ENCODE measurements at places on chromosomes 4 and X.

GRCh38 chr4:74549936-74550335 is 105.0 kb downstream of the AREG start:
- DNase-seq = no peak

DNA sequence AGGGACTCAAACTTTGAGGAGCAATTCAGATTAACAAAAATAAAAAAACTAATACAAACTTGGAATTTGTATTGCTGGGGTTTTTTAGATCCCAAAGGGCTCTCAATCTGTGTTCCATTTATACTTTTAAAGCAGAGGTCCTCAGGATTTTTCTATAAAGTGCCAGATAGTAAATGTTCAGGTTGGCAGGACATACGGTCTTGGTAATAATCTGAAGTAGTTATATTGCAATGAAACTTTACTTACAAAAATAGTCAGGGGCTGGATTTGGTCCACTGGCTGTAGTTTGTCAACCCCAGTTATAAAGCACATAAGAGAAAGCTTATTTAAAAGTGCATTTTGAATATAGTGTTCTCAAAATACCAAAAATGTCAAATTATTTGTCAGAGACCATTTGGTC is 164.1 kb upstream of the CTSO start:
- no peak for DNase-seq

DNA sequence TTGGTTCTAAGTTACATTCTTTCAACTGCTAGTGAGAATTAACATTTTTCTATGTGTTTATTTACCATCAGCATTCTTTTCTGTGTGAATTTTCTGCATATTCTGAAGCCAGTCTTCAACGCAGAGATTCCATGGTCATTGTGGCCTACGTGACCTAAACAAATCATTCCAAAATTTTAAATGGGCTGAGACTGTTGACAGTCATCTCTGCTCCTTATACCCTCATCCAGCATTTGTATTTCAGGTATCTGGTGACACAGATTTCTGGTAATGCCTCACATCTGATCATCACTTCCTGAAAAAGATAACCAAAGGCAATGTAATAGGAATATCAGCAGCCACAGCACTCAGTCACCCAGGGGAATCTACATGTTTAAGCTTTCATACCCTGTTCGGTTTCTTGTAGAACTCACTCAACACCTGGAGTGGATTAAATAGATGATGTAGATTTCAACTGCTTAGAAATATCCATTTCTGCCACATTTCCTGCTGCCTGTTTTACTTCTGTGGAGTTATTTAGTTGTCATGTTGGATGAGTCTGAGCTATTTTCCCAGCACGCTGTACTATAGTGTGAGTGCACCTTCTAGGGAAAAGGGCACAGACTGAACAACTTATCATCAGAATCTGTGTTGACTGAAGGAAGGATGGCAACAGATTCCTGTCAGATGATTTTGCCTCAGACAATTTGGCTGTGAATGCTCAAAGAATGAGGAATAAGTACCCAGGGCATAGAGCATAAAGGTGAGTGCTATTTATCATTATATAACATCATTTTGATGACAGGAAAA is 73.0 kb upstream of the HPGD start:
- DNase-seq = no peak

GRCh38 chr4:8920289-8920965 is 48.8 kb upstream of the HMX1 start:
- peak; percentile 45 for DNase-seq

GRCh38 chr4:82415922-82416365 is 14.3 kb downstream of the HNRNPDL start:
- DNase-seq = no peak

- no peak for DNase-seq
Observed at GRCh38 chrX:30957753-30958152, 68.7 kb upstream of the TAB3 start.

DNA sequence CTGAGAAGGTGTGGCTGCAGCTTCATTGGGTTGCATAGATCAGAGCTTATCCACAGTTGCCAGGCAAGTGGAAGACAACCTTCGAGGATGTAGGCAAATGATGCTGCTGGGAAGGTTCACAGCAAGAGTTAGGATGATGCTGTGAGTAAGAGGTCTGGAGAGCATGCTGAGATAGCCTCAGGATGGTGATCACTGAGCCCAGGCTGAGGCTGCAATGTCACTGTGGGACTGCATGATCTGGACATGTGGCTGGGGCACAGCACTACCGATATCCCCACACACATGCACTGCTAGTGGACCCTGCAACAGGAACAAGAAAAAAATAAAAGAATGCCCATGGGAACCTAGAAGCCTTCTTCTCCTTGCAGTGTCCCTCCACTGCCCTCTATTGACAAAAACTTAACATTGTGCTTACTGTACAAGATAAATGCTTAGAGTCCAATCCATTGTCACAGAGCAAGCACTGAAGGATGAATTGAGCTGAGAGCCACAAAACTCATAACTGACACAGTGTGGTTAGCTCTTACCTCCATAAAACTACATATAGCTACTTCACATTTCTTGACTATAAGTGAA is 105.6 kb downstream of the CNKSR2 start:
- DNase-seq = no peak

DNA sequence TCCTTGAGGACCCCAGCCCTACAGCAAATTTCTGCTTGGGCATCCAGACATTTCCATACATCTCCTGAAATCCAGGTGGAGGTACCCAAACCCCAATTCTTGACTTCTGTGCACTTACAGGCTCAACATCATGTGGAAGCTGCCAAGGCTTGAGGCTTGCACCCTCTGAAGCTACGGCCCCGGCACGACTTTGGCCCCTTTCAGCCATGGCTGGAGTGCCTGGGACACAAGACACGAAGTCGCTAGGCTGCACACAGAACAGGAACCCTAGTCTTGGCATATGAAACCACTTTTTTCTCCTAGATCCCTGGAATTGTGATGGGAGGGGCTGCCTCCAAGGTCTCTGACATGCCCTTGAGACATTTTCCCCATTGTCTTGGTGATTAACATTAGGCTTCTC is 1417.7 kb downstream of the ARAP2 start:
- no peak for DNase-seq

DNA sequence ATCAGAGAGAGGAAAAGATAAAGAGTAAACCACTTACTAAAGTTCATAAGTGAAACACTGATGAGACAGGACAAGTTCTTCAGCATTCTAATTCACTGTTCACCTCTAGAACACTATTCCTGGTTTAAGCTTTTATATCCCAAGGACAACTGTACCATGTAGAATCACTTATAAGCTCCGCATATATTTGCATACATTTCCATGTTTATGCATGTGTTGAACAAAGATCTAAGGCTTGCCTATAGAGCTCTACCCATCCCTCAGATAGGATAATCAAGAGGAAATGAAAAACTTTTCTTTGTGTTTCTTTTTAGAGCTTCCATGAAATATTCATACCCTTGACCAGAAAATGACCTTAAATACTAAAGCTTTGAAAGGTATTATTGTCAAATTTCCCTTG is 156.9 kb upstream of the BMP3 start:
- DNase-seq = no peak

DNA sequence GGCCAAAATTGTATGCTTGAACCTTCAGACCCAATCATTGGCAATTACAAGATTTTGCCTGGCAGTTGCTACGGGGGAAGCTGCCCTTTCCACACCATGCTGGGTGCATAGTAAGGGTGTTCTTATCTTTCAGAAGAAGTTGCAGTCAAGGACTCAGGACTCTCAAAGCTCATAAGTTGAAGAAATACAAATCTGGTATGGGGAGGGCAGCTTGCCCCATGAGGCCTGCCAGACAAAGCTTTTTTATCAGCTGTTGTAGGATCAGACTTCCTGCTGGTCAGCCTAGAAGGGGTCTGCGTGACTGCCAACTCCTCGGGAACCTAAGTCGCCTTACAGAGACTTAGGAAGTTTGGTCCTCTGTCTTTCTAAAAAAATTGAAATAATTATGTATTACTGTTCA is 174.9 kb upstream of the TECRL start:
- no peak for DNase-seq

DNA sequence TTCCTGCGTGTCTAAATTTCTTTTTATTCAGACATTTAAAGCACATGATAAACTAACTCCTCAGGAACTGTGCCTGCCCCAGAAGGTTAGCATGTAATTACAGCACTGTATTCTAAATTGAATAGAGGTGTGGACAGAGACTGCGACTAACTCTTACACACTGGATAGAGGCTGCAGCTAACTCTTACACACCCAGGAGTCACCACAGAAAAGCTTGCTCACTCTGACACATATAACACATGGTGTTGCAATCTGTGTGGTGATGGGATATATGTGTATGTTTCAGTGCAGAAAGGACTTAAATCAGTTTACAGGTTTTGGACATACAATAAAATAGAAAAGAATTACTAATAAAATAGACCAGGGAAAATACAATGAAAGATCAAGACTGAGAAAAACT is 41.5 kb downstream of the SMAD1 start:
- DNase-seq = no peak
